ENCODE measurements at places on chromosomes 5 and 9.
A peak's percentile ranks its signal among the peaks of the same experiment; 100 is the strongest.

DNA sequence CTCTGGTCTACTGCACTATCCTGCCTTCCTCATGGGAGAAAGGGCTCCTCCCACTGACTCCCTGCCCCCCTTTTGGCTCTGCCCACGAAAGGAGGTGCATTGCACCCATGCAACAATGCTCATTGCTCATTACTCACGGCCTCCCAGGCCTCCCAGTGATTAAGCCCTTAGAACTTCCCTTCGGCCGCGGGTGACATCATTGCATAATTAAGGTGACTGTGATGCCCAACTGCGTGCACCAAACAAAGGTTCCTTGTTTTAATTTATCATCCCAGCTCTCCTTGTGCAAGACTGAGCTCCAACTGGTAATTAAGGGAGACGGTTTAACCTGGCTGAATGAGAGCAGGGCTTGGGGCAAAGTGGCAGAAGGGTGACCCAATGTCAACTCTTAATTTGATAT is 180.4 kb downstream of the GAS1 start:
- H3K4me3 ChIP-seq = no peak overlapping the region
- H3K27ac ChIP-seq = no peak overlapping the region
- peaks cover 25% of the 10 kb centered on the region for H3K4me1 ChIP-seq
- DNase-seq = no peak

DNA sequence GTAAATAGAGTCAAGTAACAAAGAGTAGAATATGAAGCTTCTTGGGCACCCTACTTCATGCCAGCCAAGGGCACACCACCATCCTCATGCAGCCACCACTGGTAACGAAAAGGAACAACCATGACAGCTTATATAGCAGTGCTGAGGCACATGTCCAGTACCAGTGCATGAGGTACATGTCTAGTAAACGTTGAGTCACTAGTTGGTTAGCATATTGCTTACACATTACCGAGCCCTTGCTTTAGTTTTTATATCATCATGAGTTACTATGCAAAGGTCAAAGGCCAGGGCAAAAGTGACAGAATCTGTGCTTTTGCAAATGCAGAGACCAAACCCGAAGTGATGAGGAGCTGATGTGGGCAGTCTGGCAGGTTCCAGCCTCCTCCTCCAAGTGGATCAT is 147.1 kb upstream of the MAP1B start:
- no peaks in the 10 kb centered on the region for H3K27me3 ChIP-seq
- H3K27ac ChIP-seq = no peak overlapping the region
- no peaks in the 10 kb centered on the region for H3K36me3 ChIP-seq
- H3K4me3 ChIP-seq = no peak overlapping the region
- peaks cover 13% of the 10 kb centered on the region for H3K4me1 ChIP-seq

DNA sequence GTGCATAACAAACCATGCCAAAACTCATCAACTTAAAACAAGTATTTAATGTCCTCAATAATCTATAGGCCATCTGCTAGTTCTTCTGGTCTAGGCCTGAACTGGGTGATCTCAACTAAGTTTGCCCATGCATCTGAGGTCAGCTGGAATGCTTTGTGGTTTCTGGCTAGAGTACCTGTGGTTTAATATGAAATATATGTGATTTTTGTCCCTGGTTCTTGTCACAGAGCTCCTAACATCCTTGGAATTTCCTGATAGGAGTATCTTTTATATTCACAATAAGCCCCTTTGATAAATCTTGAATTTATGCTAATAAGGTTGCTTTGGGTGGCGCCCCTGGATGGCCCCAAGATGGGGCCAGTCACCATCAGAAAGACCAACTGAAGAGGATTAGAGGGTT is 535.9 kb downstream of the DNAH5 start:
- no peaks in the 10 kb centered on the region for H3K27me3 ChIP-seq
- no peak overlapping the region for H3K4me3 ChIP-seq
- H3K36me3 ChIP-seq = no peaks in the 10 kb centered on the region
- no peak for DNase-seq

- no peaks in the 10 kb centered on the region for H3K27me3 ChIP-seq
- peaks cover 25% of the 10 kb centered on the region for H3K36me3 ChIP-seq
- H3K4me1 ChIP-seq = peaks cover 9% of the 10 kb centered on the region
- no peak for DNase-seq
- no peak overlapping the region for H3K27ac ChIP-seq
- H3K4me3 ChIP-seq = no peak overlapping the region
Measured at GRCh38 chr5:139631520-139632165, 16.5 kb upstream of the CXXC5 start.

DNA sequence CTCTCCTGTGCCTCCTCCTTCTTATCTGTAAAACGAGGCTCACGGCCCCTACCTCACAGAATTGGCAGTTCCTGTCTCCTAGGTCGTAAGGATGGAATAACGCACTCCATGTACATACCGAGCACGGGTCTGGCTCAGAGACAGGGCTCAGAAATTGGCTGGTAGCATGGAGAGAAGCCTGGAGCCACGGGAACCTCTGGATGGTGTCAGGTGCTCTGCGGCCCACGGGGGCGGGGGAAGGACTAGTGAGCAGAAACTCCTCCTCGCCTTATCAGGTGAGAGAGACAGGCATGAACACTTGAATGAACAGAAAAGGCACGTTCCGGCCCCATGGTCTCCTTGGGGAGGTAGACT is 15.4 kb upstream of the C5orf47 start:
- peak overlapping the region; percentile 46 for H3K4me3 ChIP-seq
- H3K36me3 ChIP-seq = no peaks in the 10 kb centered on the region
- DNase-seq = no peak
- no peak overlapping the region for H3K27ac ChIP-seq
- no peaks in the 10 kb centered on the region for H3K27me3 ChIP-seq
- H3K4me1 ChIP-seq = peaks cover 13% of the 10 kb centered on the region

GRCh38 chr5:9183992-9184391 is 361.9 kb downstream of the SEMA5A start:
- no peaks in the 10 kb centered on the region for H3K36me3 ChIP-seq
- no peak for DNase-seq
- no peak overlapping the region for H3K4me3 ChIP-seq
- H3K27ac ChIP-seq = no peak overlapping the region
- no peaks in the 10 kb centered on the region for H3K4me1 ChIP-seq

DNA sequence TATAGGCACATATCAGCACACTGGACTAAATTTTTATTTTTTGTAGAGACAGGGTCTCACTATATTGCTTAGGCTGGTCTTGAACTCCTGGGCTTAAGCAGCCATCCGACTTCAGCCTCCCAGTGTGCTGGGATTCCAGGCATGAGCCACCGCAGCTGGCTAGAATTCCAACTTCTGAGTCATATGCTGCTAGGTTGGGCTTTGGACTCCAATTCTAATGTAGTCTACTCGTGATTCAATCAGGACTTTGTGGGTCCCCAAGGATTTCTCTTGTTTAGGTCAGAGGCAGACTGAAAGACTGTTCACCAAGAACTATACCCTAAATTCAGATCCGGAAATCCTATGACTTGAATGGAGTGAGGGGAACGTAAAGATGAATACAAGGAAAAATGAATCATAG is 68.2 kb upstream of the CHD1 start:
- H3K4me1 ChIP-seq = no peaks in the 10 kb centered on the region

DNA sequence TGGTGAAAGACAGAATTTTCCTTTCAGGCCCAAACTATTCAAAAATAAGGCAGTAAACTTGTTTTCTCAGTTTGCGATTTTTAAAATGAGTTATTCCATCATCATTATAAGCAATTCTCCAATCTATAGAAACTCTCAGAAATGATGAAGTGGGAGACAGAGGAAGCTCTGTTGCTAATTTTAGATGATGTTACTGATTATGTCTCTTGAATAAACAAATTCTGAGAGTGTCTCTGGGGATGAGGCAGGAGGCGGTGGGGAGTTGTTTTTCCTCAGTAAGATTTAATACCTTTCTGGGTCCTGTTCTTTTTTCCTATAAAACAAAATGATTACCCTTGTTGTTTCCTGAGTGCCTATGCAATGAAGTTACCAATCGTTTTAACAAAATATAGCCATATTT is 43.9 kb upstream of the TEX48 start:
- H3K36me3 ChIP-seq = no peaks in the 10 kb centered on the region
- no peaks in the 10 kb centered on the region for H3K27me3 ChIP-seq
- peaks cover 10% of the 10 kb centered on the region for H3K4me1 ChIP-seq
- DNase-seq = no peak
- no peak overlapping the region for H3K4me3 ChIP-seq

GRCh38 chr5:149643781-149644180 is 62.5 kb downstream of the ARHGEF37 start:
- H3K36me3 ChIP-seq = no peaks in the 10 kb centered on the region
- no peak overlapping the region for H3K27ac ChIP-seq
- H3K4me3 ChIP-seq = no peak overlapping the region
- DNase-seq = no peak

DNA sequence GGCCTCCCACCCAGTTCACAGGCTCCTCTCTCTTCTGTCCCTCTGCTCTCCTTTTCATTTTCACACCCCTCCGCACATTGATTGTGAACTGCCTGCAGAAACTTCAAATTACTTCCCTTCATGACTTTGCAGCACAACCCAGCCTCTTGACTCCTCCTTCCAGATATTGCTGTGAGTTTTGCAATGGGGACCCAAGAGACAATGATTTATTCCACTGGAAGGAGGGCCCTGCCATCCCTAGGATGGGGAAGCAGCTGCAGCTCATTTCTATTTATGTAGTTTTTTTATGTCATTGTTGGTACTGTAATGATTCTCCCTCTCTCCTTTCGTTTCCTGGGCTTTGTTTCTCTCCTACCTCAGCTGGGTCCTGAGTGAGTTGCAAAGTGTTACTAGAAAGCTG is 364.9 kb downstream of the ICE1 start:
- DNase-seq = no peak
- no peaks in the 10 kb centered on the region for H3K4me1 ChIP-seq

- H3K4me1 ChIP-seq = peaks cover 35% of the 10 kb centered on the region
- no peak overlapping the region for H3K4me3 ChIP-seq
- H3K27ac ChIP-seq = no peak overlapping the region
- H3K36me3 ChIP-seq = no peaks in the 10 kb centered on the region
- H3K27me3 ChIP-seq = peaks cover 25% of the 10 kb centered on the region
- no peak for DNase-seq
Measured at GRCh38 chr9:91945277-91946085, 4.5 kb downstream of the ROR2 start.

- H3K36me3 ChIP-seq = no peaks in the 10 kb centered on the region
- no peaks in the 10 kb centered on the region for H3K27me3 ChIP-seq
Measured at GRCh38 chr5:90915393-90915792, 356.8 kb downstream of the ADGRV1 start.

DNA sequence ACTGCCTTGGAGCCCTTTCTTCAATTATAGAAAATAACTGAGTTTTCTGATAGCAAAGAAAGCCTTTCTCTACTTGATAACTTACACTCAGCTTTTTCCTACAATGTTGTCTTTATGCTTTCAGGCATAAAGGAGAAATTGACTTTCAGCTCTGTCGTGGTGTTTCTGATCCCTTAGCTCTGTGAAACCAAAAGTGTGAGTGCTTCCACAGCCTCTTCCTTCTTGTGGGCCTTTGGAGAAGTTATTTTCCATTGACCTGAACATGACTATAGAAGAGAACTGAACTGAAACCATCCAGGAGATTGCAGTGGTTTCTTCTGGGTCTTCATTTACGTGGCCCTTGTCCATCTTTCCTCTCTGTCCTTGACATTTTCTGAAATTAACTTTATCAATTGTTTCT is 59.5 kb upstream of the EQTN start:
- no peak overlapping the region for H3K27ac ChIP-seq
- no peak overlapping the region for H3K4me3 ChIP-seq
- no peak for DNase-seq
- peaks cover 11% of the 10 kb centered on the region for H3K36me3 ChIP-seq
- H3K4me1 ChIP-seq = peaks cover 16% of the 10 kb centered on the region
- no peaks in the 10 kb centered on the region for H3K27me3 ChIP-seq

GRCh38 chr9:107983762-107984161 is 494.2 kb upstream of the KLF4 start:
- H3K36me3 ChIP-seq = no peaks in the 10 kb centered on the region
- no peaks in the 10 kb centered on the region for H3K27me3 ChIP-seq
- H3K4me1 ChIP-seq = peaks cover 10% of the 10 kb centered on the region
- no peak overlapping the region for H3K4me3 ChIP-seq
- DNase-seq = no peak
- peak overlapping the region; percentile 75 for H3K27ac ChIP-seq

- no peaks in the 10 kb centered on the region for H3K4me1 ChIP-seq
- no peak overlapping the region for H3K27ac ChIP-seq
- H3K4me3 ChIP-seq = no peak overlapping the region
- H3K36me3 ChIP-seq = no peaks in the 10 kb centered on the region
- no peak for DNase-seq
Measured at GRCh38 chr5:9233712-9234111, 312.2 kb downstream of the SEMA5A start.

- peak overlapping the region; percentile 74 for H3K4me3 ChIP-seq
- no peaks in the 10 kb centered on the region for H3K36me3 ChIP-seq
- no peak overlapping the region for H3K27ac ChIP-seq
- H3K27me3 ChIP-seq = peaks cover 59% of the 10 kb centered on the region
Measured at GRCh38 chr9:21558079-21558478, 76.0 kb upstream of the IFNE start.

- DNase-seq = peak; percentile 68
- H3K27ac ChIP-seq = no peak overlapping the region
- no peaks in the 10 kb centered on the region for H3K27me3 ChIP-seq
- peaks cover 38% of the 10 kb centered on the region for H3K4me1 ChIP-seq
- no peak overlapping the region for H3K4me3 ChIP-seq
- H3K36me3 ChIP-seq = peaks cover 17% of the 10 kb centered on the region
Measured at GRCh38 chr9:127093319-127094020, 29.0 kb downstream of the ANGPTL2 start.

- no peak overlapping the region for H3K4me3 ChIP-seq
- H3K4me1 ChIP-seq = peaks cover 2% of the 10 kb centered on the region
- H3K36me3 ChIP-seq = no peaks in the 10 kb centered on the region
- no peak overlapping the region for H3K27ac ChIP-seq
Measured at GRCh38 chr9:74742191-74742790, 145.4 kb downstream of the TRPM6 start.

DNA sequence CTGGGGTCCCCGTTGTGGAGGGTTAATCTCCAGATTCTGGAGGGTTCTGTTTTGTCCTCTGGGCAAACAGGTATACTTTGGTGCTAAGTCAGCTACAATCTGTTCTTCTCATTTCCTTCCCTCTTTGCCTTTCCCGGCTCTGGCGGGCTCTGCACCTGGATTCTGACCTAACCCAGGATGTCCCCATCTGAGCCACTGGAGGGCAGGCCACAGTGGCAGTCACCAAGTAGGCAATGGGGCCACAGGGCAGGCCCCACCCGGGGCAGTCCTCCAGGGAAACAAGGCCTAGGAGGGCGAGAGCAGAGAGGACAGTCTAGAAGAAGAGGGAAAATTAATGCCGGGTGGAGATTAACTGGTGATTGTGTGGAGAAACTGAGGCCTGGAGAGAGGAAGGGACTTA is 40.4 kb upstream of the HRH2 start:
- no peak overlapping the region for H3K27ac ChIP-seq
- no peaks in the 10 kb centered on the region for H3K4me1 ChIP-seq
- H3K27me3 ChIP-seq = no peaks in the 10 kb centered on the region
- no peak overlapping the region for H3K4me3 ChIP-seq
- H3K36me3 ChIP-seq = no peaks in the 10 kb centered on the region

Data from suprapubic skin (tissue), 4 donors.